Stimulated activated CD4-positive, alpha-beta T cell treated with anti-CD3 and anti-CD28 coated beads, TNF-alpha, amount 100 ng/mL, for 1 hour (primary cell): ENCODE measurements at places on chromosomes 5 and 9.

- DNase-seq = no peak
Observed at GRCh38 chr9:120221844-120222243, 358.1 kb downstream of the CDK5RAP2 start.

DNA sequence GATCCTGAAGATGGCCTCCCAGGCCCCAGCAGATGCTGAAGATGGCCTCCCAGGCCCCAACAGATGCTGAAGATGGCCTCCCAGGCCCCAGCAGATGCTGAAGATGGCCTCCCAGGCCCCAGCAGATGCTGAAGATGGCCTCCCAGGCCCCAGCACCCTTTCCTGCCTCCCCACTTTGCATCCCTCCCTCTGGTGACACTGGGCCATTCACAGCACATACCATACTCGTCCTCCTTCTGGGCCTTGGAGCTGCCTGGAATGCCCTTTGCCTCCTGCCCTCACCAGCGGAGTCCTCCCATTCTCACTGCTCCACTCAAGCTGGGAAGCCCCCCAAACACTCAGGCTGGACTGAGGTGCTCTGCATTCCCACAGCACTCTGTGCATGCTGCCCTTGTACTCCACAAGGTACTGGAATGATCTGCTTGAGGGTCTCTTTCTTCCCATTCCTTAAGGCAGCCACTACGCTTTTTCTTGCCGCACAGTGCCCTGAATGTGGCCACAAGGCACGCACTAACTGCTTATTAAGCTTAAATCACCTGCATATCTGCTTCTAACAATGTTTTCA lies 550.0 kb downstream of the BNC2 start:
- DNase-seq = no peak

DNA sequence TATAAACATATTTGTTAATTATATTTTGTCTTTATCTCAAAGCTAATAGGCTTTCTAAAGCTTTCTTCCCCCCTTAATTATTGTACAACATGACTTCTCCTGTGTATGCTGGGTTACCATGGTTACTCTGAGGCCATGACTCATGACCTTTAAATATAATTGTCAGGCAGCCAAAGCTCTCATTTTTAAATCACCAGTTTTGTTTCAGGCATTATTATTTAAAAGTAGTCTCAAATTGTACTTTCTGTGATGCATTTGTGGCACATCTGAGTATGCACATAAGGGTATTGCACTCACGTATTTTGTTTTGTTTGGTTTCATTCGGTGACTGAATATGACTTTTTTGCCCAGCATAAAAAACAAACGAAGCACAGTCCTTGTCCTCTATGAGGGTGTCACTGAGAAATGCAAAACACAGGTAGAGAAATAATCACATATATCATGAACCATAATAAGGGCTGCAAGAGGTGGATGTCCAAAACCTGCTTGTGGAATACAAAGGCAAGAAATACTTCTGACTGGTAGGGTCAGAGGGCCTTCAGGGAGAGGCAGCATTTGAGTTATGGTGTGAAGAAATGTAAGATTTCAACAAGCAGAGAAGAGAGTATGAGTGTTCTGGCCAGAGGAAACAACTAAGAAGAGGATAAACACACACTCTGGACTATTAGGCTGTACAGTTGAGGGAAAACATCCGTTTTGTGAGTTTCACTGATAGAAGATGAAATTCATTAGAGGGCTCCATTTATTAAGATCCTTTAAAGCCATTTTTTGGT lies 2.1 kb downstream of the CCDC192 start:
- DNase-seq = no peak

DNA sequence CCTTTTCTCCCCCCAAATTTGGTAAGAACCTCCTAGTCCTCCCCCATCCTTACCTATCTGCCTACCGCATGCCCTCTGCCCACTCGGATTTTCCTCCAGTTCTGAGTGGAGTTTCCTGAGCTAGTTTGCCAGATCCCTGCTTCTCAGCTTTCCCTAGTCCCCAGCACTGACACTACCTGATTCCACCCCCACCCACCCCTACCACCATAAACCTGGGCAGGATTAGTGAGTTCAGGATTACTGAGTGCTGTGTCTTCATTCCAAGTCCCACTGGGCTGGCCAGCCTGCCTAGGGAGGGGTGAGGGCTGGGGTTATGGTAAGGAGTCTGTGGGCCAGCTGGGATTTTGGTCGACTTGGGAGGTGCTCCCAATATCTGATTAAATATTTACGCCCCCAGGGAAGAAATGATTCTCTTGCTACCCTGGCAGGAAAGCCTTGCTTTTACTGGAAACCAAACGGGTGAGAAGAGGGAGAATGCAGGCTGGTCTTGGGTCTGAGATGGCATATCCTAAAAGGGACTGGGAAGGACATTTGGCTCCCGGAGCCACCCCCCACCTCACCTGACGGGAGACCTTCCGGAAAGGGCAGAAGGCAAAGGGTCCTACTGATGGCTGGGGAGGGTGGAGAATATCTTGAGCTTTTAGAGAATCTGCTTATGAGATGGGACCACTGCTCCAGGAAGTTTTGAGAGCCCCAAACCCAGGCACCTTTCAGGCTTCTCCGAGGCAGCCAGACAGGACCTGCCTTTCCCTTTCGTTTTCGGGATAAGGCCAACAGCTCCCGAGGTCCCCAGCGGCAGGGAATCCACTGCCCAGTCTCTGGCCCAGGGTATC lies 3.7 kb downstream of the PITX1 start:
- no peak for DNase-seq

- no peak for DNase-seq
Observed at GRCh38 chr5:161857358-161857757, 9.4 kb downstream of the GABRA1 start.

- no peak for DNase-seq
Observed at GRCh38 chr5:34811706-34812105, 27.3 kb upstream of the TTC23L start.

DNA sequence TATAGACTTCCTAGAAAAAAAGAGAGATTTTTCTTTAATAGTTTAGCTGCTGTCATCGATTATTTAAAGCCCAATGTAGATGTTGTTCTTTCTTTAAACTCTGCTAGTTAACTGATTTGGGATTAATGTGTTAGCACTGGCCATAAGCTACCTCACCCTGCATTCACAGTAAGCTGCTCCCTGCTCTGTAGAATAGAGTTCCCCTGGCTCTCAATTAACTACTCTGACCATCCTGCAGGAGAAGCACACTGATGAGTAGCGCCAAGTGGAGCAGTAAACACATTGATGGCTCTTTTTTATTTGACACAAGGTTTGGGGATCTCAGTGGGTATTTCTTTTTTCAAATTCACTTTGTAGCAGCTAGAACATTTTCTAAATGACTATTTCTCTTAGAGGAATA lies 807.9 kb upstream of the ZNF608 start:
- no peak for DNase-seq
